ENCODE measurements at places on chromosomes 11 and 22.
A peak's percentile ranks its signal among the peaks of the same experiment; 100 is the strongest.

- no peak for ATAC-seq
Observed at GRCh38 chr11:14803846-14804245, 88.2 kb downstream of the CYP2R1 start.

GRCh38 chr11:72091292-72091691 is 10.6 kb downstream of the LRRC51 start:
- peak; percentile 82 for ATAC-seq

DNA sequence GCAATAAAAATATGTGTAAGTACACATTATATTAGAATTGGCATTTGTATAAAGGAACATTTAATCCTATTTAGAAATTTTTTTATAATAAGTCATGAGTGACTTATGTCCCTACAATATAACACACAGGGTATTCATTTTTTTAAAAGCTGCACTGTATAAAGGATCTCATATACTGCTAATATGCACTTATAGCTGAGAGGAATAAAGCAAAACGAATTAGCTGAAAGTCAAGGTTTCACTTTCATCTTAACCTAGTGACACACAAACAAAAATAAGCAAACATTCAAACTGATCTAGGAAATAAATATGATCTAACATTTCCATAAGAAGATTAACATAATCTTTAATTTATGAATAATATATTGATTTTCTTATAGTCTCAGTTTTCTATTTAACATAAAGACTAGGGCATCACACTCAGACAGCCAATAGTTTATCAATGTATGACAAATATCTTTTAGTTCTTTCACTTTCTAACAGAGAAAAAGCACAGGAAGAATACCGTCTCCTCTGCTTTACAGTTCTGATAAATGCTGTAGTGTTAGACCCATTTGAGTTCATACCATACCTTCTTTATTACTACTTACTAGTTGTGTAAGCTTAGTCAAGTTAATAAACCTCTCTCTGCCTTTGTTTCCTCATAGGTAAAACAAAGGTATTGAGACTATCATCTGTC is 42.9 kb downstream of the DCDC1 start:
- ATAC-seq: no peak

GRCh38 chr22:24429411-24430365 is 2.3 kb downstream of the ADORA2A start:
- no peak for ATAC-seq

- ATAC-seq: peak; percentile 60
Observed at GRCh38 chr22:19665784-19666672, 48.3 kb upstream of the SEPTIN5 start.

DNA sequence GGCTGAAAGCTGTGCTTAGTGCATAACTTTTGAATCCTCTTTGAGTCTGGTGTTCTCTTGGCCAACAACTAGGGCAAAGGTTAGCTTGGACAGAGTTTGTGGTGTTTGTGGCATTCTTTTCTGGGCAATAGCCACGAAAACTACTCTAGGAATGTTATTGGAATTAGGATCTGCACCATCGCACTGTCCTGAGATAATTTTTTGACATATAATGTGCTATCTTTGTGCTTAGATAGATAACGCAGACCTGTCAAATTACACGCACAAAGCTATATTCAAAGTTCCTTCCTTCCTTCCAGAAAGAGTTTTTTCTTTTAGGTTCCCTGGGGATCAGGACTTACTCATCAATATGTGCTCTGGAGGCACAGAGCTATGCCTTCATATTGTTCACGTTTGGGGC is 166.8 kb upstream of the MTMR2 start:
- ATAC-seq: no peak

GRCh38 chr11:117009905-117010605 is 88.2 kb downstream of the SIK3 start:
- ATAC-seq: no peak

DNA sequence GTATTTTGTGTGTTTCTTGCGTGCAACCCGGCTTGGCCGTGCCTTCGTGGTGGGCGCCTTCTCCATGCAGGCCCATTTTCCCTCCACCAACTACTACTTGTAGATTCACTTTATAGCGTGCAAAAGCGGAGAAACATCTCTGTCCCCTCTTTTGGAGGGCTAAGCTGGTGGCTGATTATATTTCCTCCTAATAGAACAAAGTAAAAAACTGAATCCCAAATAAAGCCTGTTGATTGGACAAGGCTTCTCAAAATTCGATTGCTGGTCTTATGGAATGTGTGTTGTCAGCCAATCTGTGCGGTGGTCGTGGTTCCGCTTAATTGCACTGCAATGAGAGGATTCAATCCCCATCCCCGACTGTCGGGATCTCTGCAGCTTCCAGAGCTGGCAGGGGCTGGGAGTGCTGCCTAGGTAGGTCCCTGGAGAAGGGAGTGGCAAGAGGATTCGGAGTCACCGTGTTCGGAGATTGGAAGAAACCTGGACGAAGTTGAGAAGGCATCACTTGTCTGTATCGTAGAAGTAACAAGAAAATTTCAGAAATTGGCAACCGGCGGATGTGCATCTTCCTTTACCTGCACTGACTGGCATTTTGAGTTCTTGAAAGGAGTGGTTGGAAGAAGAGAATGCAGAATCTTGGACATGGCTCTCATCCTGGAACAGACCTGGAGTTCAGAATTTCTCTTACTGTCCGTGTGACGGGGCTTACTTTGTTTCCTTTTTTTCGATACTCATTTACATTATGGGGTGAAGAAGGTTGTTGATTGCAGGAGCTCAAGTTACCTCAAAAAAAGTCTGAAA is 1.1 kb downstream of the HMGXB4 start:
- ATAC-seq: peak; percentile 41

DNA sequence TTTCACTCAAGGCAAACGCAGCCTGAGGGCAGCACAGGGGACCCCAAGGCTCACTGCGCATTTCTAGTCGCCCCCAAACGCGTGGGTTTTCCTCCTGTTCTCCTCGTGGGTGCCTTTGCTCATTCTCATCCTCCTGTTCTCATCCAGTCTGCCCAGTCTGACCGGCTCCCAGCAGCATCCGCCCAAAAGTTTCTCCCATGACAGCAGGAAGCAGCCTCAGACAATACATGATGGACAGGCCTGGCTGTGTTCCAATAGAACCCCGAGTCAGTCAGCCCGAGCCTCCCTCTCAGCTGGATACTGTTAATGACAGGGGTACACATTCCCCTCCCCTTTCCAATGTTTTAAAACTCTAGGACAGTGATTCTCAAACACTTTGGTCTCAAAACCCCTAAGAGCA is 22.5 kb upstream of the KRTAP5-7 start:
- peak; percentile 69 for ATAC-seq

DNA sequence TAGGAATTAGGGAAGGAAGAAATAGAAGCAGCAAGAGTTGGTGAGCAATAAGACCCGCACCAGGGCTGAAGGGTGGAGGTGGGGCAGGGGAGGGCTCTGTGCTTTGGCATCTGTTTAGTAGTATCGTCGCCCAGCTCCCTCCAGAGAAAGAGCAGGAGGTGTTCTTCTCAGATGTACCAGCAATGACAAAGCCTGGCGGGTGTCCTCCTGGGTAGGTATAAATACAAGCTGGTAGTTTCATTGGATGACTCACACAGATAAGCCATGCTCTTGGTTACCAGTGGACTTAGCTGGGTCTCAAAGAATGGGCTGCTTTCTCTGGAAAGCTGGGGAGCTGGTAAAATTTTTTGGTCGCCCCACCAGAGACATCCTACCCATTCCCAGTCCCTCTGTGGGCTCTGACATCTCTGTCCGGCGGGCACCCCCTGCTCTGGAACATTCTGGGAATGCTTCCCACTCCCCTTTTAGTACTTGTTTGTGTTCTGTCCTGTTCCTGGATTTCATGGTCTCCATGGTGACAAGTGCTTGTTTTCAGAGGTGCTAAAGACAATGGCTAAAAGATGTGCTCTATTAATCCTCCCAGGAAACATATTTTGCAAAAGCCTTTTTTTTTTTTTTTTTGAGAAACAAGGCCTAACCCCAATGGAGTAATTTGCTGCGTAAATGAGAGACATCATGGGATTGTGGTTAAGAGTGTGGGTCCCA is 15.4 kb upstream of the TUBA8 start:
- ATAC-seq: no peak

GRCh38 chr11:71486320-71486719 is 33.3 kb downstream of the NADSYN1 start:
- no peak for ATAC-seq

- ATAC-seq: no peak
Observed at GRCh38 chr22:47713941-47714340, 951.5 kb downstream of the TBC1D22A start.

- no peak for ATAC-seq
Observed at GRCh38 chr22:30208631-30209603, 37.6 kb downstream of the LIF start.

GRCh38 chr11:31780078-31780477 is 31.0 kb downstream of the PAX6 start:
- no peak for ATAC-seq

- ATAC-seq: peak; percentile 11
Observed at GRCh38 chr11:33701302-33702230, 940 bp upstream of the C11orf91 start.

DNA sequence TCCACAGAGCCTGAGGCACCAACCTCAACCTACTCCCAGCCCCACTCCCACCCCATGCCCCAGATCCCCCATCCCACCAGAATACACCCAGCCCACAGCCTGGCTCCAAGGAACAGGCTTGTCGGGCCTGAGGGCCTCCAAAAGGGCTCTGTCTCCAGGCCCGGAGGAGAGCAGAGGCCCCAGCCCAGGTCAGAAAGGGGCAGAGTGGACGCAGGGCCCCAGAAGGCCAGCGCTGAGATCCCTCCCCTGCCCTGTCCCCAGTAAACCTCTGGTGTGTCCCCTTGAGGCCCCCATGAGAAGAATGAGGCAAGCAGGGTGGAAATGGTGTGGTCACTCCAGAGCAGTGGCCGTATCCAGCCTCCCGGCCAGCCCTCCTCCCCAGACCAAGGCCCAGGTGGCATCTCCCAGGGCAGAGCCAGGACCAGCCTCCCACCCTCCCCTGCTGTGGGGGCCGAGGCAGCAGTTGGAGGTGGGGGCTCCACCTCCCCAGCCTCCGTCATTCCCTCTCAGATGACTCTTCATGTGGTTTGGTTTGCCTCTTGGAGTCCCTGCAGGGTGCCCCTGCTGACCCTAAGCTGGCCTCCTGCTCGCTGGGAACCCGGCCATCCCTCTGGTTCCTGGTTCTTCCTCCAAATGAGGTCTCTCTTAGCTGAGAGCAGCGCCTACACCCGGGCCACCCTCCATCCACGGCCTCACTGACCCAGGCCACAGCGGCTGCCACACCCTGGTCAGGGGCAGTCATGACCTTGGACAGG is 195.0 kb downstream of the IGLL1 start:
- no peak for ATAC-seq

GRCh38 chr11:59746111-59746510 is 9.1 kb upstream of the STX3 start:
- ATAC-seq: no peak

DNA sequence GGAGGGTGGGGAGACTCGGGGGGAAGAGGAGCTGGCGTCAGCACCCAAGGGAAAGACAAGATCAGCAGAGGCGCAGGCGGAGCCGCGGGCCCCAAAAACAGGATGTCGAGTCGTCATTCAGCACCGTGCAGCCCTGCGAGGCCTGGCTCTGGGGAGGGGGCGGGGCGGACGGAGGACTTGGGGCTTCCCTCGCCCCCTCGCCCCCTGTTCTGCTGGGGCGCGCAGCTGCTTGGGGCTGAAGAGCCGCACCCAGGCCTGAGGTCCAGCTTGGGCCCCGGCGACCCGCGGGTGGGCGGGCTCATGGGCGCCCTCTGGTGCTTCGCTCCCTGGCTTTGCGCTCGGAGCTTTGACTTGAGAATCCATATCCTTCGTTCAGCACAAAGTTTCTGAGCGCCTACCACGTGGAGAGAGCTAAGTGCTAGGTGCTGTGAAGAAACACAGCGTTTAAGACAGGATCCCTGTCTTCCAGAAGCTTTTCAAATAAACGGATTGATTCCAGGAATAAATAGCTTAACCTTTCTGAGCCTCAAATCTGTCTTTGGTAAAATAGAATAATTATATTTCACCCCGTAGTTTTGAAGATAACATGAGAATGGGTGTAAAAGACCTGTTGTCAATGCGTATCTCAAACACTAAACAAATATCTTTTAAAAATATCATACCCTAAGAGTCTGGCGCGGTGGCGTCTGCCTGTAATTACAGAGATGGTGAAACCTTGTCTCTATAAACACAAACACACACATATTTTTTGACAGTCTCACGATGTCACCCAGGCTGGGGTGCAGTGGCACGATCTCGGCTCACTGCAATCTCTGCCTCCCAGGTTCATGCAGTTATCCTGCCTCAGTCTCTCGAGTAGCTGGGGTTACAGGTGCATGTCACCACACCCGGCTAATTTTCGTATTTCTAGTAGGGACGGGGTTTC is 929 bp upstream of the RHOG start:
- ATAC-seq: peak; percentile 74

GRCh38 chr11:119907122-119907851 is 178.3 kb upstream of the NECTIN1 start:
- ATAC-seq: peak; percentile 5

- no peak for ATAC-seq
Observed at GRCh38 chr22:20909543-20910303, 7.5 kb upstream of the CRKL start.

DNA sequence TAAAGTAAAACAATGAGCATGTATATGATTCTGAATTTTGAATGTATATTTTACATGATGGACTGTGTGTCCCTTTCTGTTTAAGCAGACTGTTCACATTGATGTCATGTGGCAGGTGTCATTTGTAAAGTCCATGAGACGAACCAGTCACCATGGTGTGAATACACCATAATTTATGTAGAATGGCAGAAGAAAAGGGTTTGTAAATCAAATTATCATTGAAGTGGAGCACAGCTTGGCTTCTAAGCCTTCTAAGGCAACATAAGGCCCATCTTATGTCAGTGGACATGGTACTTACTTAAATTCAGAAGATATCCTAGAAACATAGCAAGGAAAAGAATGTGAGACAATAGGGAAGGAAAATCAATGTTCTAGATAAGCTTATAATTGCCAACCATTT is 4.4 kb downstream of the MAP6 start:
- ATAC-seq: no peak

GRCh38 chr22:28817919-28818859 is 17.8 kb upstream of the XBP1 start:
- ATAC-seq: peak; percentile 91

DNA sequence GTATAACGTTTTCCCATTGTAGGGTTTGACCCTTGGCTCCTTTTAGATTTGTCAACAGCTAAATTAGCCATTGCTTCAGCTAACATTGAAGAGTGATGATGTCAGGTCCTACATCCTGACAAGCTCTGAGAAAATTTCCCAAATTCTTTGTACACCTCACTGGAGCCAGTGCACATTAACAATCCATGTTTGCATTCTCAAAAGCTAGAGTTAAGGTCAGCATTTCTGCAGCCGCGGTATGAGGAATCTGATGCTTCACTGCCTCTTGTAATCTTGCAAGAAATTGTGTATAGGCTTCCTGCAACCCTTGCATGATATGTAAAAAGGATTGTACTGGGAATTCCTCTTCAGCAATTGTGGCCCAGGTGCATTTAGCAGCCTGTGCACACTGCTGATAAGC is 33.1 kb upstream of the NCAM1 start:
- no peak for ATAC-seq

GRCh38 chr11:78295347-78295746 is 106.6 kb downstream of the USP35 start:
- ATAC-seq: no peak

GRCh38 chr11:65340226-65340625 is 6.6 kb downstream of the DPF2 start:
- ATAC-seq: no peak

- no peak for ATAC-seq
Observed at GRCh38 chr22:48310289-48310688, 1517.4 kb downstream of the BRD1 start.

GRCh38 chr22:46159777-46160176 is 9.5 kb downstream of the PPARA start:
- no peak for ATAC-seq
